Suppressor macrophage (primary cell): ENCODE measurements at places on chromosomes 5 and 9.

- DNase-seq, result no peak
Measured at GRCh38 chr5:107806271-107806670, 135.5 kb upstream of the EFNA5 start.

DNA sequence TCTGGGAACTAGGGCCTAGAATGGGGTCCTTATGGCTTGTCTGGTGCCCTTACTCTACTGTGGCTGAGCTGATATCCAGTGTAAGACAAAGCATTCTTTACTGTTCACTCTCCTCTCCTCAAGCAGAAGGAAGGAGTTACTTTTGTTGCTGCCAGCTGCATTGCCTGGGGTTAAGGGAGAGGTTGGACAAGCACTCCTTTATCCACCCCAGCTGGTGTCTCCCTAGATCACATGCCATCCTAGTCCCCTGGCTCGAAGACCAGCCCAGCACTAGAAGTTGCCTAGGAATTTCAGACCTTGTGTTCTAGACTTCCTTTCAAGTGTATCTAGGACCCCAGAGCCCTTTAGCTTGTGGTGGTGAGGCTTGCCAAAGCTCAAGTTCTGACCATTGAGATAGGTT, 1051.5 kb upstream of the C9orf72 start:
- DNase-seq, result no peak

- no peak for DNase-seq
Measured at GRCh38 chr5:68521776-68522175, 306.2 kb downstream of the PIK3R1 start.

DNA sequence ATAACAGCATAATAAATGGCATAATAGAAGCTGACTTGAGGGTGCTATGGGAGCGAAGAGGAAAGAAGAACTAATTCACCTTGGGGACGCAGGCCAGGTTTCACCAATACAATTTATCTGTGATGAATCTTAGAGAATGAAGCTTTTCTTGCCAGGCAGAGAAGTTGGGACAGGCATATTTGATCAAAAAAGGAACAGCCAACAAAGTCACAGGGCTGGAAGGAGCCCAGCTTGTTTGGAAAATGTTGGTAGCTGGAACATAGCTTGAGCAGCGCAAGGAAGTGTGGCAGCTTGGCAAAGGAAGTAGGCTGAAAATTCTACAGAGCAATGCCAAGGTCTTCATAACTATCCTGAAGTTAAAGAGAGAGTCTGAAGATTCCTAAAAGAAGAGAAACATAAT, 181.5 kb upstream of the OR13F1 start:
- DNase-seq, result no peak
